ENCODE measurements at places on chromosomes 11 and 22. TPM values are rescaled to one million over a fixed set of nuclear protein-coding genes. Genes with fewer than 3 reads are reported as not detected.

Gene APOBEC3B
- 4.5 TPM for total RNA-seq

Gene MUC5AC
- not detected for total RNA-seq

Gene SLC22A9
- not detected for total RNA-seq

Gene SLC22A12
- total RNA-seq: not detected

Gene POU2F3
- not detected for total RNA-seq

Gene AQP11
- total RNA-seq: 0.23 TPM

Gene OR52A1
- total RNA-seq: not detected

Gene CD3G
- not detected for total RNA-seq

Gene NUDT8
- total RNA-seq: 9.1 TPM

Gene OR51E2
- not detected for total RNA-seq

Gene TP53AIP1
- not detected for total RNA-seq

Gene TRPM5
- total RNA-seq: not detected

Gene OR51B4
- total RNA-seq: not detected

Gene SLC25A18
- 1.5 TPM for total RNA-seq

Gene BEST1
- total RNA-seq: not detected

Gene BRSK2
- total RNA-seq: not detected

Gene TMEM135
- 5.4 TPM for total RNA-seq

Gene INSC
- not detected for total RNA-seq

Gene MS4A6E
- total RNA-seq: not detected

Gene ANKK1
- total RNA-seq: 0.06 TPM

All from Daoy (cell line).